NCI-H510A treated with DMSO at 0.1 percent for 48 hours (cell line): ENCODE measurements at places on chromosomes 3 and 15.

DNA sequence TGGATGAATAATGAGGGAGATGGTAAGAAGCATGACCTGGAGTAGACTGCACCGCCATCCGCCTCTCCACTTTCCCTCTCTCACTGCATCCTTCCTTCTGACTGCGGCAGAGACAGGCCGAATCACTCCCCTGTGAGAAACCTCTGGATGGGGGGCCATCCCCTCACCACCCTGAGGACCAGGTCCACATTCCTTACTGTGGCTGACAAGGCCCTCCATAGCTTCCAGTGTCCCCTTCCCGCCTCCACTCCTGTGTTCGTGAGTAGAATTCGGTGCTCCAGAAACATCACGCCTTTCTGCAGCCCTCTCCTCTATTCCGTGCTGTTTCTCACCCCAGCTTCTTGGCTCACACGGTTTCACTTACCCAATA lies 2.8 kb downstream of the PIGZ start:
- no peak for DNase-seq

DNA sequence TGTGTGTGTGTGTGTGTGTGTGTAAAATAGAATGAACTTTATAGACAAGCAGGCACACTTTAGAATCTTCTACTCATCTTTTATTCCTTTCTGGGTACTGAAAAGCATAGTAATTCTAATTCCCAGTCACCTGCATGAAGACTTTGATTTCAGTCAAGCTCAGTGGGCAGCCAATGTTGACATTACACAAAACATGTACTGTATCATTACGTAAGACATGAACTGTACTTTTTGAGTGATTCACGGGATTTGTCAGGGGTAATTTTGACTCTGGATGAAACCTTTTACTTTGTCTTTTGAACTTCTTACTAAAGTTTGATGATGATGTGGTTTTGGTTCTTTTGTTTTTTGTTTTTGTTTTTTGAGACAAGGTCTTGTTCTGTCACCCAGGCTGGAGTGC lies 38.8 kb downstream of the PTPRG start:
- no peak for DNase-seq

GRCh38 chr3:45575386-45575923 lies 19.1 kb upstream of the LIMD1 start:
- no peak for DNase-seq

GRCh38 chr15:38707802-38708671 lies 143.4 kb upstream of the RASGRP1 start:
- peak; percentile 43 for DNase-seq

DNA sequence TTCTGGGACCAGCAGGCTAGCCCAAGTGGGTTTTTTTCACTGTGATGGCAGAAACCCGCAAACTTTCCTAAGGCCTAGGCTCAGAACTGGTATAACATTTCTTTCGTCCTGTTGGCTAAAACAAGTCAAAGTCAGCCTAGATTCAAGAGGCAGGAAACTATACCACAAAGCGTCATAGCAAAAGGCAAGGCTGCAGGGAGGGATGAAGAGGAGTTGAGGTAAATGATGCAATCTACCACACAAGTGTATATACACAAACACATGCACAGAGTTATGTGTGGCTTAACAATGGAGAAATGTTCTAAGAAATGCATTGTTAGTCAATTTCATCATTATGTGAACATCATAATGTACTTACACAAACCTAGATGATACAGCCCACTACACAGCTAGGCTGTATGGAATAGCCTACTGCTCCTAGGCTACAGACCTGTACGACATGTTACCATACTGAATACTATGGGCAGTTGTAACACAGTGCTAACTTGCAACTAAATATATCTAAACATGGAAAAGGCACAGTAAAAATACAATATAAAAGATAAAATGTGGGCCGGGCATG lies 225.6 kb downstream of the TBL1XR1 start:
- no peak for DNase-seq

DNA sequence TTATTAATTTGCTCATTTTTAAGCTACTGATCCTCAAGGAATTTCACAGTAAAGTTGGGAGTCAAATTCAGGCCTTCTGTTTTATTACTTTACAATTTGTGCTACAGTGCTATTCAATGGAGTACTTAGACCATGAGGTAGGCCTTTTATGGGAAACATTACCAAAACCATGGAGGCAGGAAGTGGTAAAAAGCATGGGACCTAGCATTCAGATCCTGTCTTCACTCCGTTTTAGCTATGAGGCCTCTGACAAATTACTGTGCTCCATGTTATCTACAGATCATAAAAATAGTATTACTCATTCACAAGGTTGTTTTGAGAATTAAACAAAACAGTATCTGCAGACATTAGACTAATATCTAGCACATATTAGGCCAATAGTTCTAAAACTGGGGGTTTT lies 140.6 kb upstream of the SLITRK3 start:
- no peak for DNase-seq

DNA sequence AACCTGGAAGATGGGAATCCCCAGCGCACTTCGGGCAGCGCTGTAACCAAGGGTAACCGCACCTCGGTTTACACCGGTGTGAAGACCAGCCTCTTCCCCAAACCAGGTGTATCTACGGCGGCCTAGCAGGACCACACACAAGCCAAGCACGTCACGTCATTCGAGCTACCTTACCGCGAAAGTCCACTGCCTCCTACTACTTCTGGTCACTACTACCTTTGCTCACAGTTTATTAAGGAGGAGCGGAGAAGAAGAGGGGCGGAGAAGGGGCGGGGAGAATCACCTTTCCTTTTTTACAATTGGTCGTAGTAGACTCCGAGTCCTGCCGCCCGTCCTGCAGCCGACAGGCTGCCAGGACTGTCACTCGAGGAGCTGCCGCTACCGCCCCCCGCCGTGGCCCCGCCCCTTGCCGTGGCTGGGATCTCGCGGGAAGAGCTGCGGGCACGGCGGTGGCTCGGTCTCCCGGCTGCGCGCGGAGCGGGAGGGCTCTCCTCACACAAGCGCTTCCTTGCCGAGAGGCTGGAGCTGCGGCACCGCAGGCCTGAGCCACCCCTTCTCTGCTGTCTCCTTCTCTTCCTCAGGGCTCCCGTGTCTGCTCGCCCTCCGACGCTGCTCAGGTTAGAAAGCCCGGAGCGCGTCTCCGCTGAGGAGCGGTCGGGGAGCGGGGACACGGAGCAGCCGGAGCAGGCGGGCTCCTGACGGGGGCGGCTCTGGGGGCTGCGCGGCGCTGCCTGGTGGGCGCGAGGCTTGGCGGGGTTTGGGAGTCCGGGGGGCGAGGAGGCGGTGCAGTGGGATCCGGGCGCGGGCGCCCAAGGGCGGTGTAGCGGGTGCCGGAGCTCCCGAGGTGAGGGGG lies at the start of gene GLCE:
TSS of gene GLCE (plus strand) at position 495 of the 853 bp plus-strand sequence. CDS start 95,172 bp downstream, outside the sequence.
- peak; percentile 91 for DNase-seq
